Spinal cord (tissue), 10 donors: ENCODE measurements at places on chromosomes 2 and 18. TPM values are rescaled to one million over a fixed set of nuclear protein-coding genes. Genes with fewer than 3 reads are reported as not detected.
A peak's percentile ranks its signal among the peaks of the same experiment; 100 is the strongest.

GPR75 gene
- total RNA-seq, result 10.0 TPM

DNA sequence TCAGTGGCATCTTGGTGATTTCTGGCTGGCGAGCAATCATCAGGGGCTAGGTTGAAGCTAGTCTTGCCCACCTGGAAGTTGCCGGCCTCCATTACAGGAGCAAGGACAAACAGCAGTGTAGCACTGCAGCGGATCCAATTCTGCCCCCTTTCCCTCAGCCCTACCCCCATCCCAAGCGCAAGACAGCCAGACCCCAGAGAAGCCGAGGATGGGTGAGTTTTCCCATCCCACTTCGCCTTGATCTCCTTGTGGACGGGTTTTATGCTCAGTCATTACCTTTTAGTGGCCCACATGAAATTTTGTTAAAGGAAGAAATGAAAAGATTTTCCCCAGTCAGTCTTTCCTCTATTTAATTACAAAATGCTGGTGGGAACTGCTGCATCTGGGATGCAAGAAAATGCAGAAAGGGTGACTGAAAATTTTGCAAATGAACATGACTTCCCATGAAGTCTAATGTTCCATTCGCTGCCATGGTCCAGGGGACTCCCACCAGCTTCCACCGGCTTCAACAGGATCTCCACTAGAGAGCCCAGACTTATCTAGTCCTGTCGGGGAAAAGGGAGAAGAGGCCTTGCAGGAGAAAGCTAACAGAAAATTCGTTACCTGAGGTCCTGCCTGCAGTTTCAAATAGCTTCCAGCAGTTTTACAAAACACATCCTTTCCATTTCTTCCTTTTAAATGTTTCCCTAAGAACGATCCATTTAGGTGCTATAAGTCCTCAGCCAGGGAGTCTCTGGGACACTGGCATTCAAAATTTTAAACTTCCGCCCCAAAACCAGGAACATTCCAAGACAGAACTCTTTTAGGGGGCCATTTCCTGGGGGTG, 1.9 kb upstream of the HOXD9 start:
- DNase-seq, result no peak

GRCh38 chr2:11657646-11658045, 12.3 kb downstream of the NTSR2 start:
- no peak for DNase-seq

- DNase-seq, result no peak
These were observed 148.7 kb upstream of the ZEB2 start for GRCh38 chr2:144668493-144669110.

DNA sequence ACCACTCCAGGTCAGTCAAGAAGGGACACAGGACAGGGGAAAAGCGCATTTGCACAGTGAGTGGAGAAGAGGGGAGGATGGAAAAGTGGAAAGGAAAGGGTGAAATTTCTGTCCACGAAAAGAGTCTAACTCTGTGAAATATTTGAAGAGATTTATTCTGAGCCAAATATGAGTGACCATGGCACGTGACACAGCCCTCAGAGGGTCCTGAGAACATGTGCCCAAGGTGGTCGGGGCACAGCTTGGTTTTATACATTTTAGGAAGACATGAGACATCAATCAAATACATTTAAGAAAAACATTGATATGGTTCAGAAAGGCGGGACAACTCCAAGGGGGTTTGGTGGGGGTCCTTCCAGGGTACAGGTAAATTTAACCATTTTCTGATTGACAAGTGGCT, 111.1 kb downstream of the MYT1L start:
- DNase-seq, result no peak

GRCh38 chr2:209579230-209579749, 155.4 kb downstream of the MAP2 start:
- DNase-seq, result peak; percentile 84

- no peak for DNase-seq
These were observed 2.9 kb upstream of the B4GALT6 start for GRCh38 chr18:31686986-31687928.

- DNase-seq, result no peak
These were observed 81.4 kb downstream of the FAM117B start for GRCh38 chr2:202716114-202716718.

GRCh38 chr2:6771634-6772611, 93.8 kb downstream of the CMPK2 start:
- DNase-seq, result peak; percentile 26

TMEM200C gene
- 7.9 TPM for total RNA-seq

BOLL gene
- total RNA-seq, result not detected

EVX2 gene
- total RNA-seq, result 0.17 TPM

IL36RN gene
- total RNA-seq, result not detected

TUBB8B gene
- total RNA-seq, result not detected

- no peak for DNase-seq
These were observed 106.5 kb upstream of the SCN1A start for GRCh38 chr2:166234112-166234846.

COPS9 gene
- total RNA-seq, result 219 TPM

GRCh38 chr2:2007551-2008501, 263.5 kb upstream of the PXDN start:
- DNase-seq, result no peak

GRCh38 chr2:187617120-187617519, 62.9 kb upstream of the TFPI start:
- peak; percentile 20 for DNase-seq

GRCh38 chr2:3405876-3406275, 26.4 kb downstream of the TRAPPC12 start:
- DNase-seq, result no peak

TWIST2 gene
- 3.4 TPM for total RNA-seq

- DNase-seq, result no peak
These were observed 5.5 kb upstream of the CYS1 start for GRCh38 chr2:10085668-10086059.
